ENCODE measurements at places on chromosomes 5 and 9.

DNA sequence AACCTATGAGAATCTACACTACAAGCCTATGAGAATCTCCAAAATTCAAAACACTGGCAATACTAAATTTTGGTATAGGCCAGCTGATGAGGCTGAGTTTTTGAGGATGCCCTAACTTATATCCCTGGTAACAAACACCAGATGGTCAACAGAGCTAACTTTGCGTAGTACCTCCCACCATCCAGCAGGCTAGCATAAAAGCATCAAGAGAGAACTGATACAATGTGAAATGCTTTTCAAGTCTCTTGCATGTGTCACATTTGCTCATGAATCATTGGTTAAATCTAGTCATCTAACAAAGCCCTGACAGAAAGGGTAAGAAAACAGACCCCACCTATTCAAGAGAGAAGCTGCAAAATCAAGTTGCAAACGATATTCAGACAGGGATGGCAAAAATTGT lies 1609.7 kb upstream of the CDH9 start:
- no peak for DNase-seq

DNA sequence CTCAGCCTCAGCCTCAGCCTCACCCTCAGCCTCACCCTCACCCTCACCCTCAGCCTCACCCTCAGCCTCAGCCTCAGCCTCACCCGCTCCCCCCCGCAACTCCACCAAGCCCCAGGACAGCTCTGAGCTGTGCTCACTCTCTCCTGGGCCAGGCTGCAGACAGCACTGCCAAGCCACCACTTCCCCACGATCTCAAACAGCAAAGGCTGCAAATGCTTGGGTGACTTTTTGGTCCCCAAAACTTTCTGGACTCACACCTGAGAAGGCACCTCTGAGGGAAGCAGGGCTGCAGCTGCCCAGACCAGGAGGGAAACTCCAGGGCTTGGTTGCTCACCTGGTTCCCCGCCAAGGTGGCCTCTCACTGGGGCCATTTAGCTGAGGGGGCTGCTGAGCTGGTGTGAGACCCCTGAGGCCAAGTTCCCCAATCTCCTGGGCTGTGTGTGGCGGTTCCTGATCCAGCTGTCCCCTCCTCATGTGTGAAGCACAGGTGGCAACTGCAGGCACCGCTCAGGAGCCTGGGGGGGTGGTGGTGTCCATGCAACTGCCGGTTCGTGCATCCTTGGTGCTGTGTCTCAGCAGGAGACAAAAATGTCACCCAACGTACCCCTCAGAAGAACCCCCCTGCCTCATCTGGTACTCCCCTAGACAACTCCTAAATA lies 17.8 kb downstream of the MRPL36 start:
- DNase-seq: no peak

DNA sequence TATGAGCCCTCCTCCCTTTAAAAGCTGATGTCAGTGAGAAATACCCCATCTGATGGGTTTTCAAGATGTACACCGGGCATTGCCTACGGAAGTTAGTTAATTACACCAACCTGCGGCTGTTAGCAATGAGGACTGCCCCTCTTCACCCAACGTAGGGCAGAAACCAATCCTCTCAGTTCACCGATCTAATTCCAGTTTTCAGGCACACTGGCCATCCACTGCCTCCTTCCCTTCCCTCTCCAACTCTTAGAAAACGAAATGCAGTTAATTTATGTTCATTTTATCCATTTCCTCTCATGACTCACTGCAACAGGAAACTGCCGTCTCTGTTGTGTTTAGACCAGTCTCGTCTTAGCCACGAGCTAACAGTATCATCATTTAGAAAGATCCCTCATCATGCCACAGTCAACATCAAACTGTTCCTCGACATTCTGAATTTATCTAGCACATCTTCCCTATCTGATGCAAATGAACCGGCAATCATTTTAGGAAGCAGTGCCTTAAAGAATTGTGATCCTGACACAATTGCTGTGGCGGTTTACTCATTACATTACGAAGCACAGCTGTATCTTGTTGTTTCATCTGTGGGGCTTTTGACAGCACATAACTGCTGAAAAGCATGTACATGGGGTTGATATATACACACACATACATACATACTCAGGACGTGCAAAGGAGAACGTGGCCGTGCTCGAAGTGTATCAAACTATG lies 168.6 kb downstream of the EFNA5 start:
- no peak for DNase-seq

GRCh38 chr5:109223531-109223930 lies 186.2 kb downstream of the PJA2 start:
- DNase-seq: no peak

DNA sequence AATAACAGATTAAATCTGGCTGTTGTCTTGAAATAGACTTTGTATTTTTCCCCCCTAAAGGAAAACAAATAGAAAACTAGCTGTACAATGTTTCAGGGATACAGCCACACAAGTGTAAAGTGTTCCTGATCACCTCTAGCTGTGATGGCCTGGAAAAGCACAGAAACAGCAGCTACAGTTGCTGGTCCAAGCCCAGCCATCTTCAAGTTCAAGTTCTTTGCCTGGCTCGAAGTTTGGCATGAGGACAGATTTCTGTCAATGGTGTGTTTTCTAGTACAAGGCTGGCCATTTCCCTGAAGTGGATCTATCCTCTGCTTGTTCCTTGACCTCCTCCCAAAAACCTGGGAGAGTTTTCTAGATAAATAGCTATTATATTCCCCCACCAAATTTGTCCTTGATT lies 272.2 kb upstream of the ADRA1B start:
- DNase-seq: no peak

DNA sequence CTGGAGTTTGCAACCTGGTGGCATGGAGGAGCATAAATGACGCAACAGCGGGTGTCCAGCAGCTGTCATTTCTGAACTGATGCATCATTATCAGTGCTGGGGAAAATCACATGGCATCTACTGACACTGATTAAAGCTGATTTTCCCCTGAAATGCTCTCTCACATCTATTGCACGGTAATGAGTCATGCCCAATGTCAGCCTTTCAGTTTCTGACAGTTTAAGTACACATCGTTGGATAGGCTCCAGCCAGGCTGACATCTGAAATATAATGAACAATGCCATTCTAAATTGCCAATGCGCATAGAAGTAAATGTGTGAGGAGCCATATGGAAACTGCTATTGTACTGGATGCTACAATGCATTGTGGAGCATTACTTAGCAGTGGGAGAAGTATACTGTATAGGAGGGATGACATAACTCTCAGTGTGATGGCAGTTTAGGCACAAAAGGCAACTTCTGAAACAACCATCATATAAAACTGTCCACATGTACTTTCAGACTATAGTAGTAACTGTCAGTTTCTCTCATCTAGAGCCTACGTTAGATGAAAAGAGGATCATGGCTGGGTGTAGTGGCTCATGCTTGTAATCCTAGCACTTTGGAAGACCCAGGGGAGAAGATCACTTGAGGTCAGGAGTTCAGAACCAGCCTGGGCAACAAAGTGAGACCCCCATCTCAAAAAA lies 389.3 kb upstream of the DMAC1 start:
- no peak for DNase-seq

- DNase-seq: no peak
Observed at GRCh38 chr5:172648013-172648381, 6.9 kb downstream of the NEURL1B start.

- DNase-seq: no peak
Observed at GRCh38 chr5:127094161-127094814, 21.0 kb upstream of the C5orf63 start.

DNA sequence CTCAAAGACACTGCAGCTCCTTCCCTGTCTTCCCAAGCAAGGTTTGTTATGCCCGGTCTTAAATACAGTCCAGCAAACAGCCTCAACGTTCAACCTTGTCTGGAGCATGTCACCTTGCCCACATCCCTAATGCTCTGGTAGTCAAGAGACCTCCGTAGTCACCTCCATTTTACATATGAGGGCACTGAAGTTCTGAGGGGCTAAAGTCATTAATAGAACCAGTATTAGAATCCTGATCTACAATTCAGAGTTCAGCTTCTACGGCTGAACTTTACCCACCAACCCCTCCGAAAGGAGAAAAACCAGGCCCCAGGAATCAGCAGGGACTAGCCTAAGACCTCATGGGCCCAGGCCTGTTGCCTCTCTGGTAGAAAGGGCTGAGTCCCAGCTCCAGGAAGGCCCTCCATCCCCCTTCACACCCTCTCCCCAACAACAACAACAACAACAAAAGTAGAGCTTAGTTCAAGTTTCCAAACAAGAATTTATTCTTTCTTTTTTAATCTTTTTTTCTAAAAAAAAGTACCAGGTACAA lies 795 bp upstream of the STOML2 start:
- no peak for DNase-seq

GRCh38 chr9:135478829-135479468 lies 633 bp upstream of the PPP1R26 start:
- DNase-seq: peak; percentile 51
